ENCODE measurements at places on chromosomes 5 and 9.

GRCh38 chr9:91820949-91821880, 128.8 kb downstream of the ROR2 start:
- DNase-seq, result no peak

GRCh38 chr5:143707806-143708205, 104.2 kb upstream of the HMHB1 start:
- no peak for DNase-seq

- DNase-seq, result no peak
Measured at GRCh38 chr5:54548565-54548964, 31.0 kb downstream of the SNX18 start.

DNA sequence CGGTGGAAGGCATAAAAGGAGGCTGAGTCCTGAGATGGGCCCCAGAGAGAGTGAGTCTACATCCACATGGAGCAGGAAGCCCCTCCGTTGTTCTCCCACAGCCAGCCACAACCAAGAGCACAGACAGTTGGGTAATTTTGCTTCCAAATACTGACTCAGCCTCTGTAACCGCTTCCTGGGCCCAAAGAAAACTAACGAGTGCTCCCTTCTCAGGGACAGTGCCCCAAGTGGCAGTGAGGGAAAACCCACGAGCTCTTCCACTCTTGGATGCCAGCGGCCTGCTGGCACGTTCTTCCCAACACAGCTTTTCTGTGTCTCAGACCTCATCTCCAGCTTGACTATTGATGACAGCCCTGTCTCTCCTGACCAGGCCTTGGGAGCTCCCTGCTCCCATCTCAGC, 207.6 kb downstream of the FSTL4 start:
- peak; percentile 58 for DNase-seq

GRCh38 chr5:147686421-147686820, 96.1 kb downstream of the JAKMIP2 start:
- no peak for DNase-seq

GRCh38 chr5:177455036-177455660, 8.5 kb downstream of the PRR7 start:
- no peak for DNase-seq

DNA sequence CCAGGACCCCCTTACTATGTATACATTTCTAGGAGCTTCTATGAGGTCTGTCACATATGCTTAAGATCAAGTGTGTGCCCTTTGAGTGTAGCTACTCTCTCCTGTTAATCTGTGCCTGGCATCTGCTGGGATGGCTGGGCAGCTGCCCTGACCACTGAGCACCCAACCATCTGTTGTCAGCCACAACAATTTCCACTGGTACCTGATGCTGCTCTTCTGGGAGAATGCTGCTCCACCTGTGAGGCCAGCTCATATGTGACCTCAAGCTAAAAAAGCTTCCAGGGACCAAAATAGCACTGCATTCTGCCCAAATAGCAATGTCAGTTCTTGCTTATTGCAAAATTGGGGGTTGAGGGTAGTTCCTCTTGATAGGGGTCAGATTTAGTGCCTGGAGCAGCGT, 595.6 kb downstream of the RAB3C start:
- DNase-seq, result no peak

DNA sequence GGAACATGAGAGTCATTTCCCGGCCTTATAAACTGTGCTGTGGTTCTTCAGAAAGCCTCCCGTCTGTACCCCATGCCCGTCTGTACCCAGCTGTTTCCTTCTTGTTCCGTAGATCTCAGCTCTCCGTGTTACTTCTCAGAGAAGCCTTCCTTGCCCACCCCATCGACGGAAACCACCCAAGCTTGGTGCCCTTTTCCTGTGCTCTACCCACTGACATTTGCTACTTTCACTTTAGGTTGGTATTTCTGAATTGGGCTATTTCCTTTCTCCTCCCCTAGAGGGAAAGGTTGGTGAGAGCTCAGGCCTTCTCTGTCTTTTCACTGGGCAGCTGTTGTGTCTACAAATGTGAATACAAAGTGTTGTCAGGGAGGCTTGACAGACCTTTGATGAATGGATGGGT, 764.5 kb upstream of the ADAMTS16 start:
- DNase-seq, result no peak

DNA sequence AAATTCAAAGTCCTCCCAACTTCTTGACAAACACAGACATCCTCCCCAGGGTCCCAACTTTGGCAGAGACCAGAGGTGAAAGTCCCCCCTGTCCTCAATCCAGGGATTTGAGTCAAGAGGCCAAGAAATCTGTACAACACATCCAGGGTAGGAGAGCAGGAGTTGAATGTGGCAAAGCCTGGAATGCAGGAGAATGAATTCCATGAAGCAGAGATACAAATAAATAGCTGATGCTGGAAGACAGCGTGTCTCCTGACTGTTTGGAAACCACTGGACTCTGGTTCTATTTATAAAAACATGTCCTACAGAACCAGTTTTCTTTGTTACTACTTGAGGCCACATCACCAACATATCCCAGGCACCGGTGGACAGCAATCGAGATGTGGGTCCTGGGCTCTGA, 43.7 kb upstream of the SLIT3 start:
- DNase-seq, result no peak

- no peak for DNase-seq
Measured at GRCh38 chr5:61486476-61486875, 154.4 kb downstream of the ZSWIM6 start.

- no peak for DNase-seq
Measured at GRCh38 chr5:128084228-128085167, 932 bp downstream of the SLC12A2 start.
